Activated CD4-positive, alpha-beta memory T cell treated with anti-CD3 and anti-CD28 coated beads, Interleukin-2, amount 10 ng/mL, durations not matched to agents 7 days and 5 days (primary cell): ENCODE measurements at places on chromosomes 12 and 14. TPM values are rescaled to one million over a fixed set of nuclear protein-coding genes. Genes with fewer than 3 reads are reported as not detected.

DNA sequence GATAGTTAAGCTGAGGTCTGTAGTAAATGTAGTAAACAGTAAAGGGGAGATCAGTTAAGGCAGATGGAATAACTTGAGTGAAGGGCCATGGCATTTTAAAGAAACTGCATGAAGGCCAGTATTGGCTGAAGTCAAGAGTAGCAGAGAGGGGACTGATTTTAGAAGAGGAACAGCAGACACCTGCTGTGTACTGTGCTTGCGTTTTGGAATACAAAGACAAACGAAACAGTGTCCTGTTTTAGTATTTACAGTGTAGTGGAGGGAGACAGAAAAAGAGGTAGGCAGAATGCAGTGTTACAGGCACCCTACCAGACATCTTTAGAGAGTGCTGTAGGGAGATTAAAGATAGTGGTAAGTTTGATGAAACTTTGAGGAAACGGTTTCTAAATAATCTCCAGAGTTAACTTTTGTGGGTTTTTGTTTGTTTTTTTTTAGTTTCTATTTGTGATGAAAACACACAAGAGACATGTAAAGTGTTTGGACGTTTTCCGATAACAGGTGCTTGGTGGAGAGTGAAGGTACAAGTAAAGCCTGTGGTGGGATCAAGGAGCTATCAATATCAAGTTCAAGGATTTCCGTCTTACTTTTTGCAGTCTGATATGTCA lies 2.1 kb downstream of the HELB start:
- peak overlapping the region; percentile 100 for H3K4me3 ChIP-seq
- H3K36me3 ChIP-seq = peaks cover 56% of the 10 kb centered on the region
- peaks cover 2% of the 10 kb centered on the region for H3K27me3 ChIP-seq
- H3K27ac ChIP-seq = peak overlapping the region; percentile 99

GRCh38 chr14:57970594-57970993 lies 104.7 kb upstream of the SLC35F4 start:
- peaks cover 10% of the 10 kb centered on the region for H3K4me1 ChIP-seq
- H3K27ac ChIP-seq = no peak overlapping the region
- H3K36me3 ChIP-seq = no peaks in the 10 kb centered on the region

- H3K4me3 ChIP-seq = no peak overlapping the region
- no peaks in the 10 kb centered on the region for H3K36me3 ChIP-seq
- no peaks in the 10 kb centered on the region for H3K4me1 ChIP-seq
- no peak for DNase-seq
- no peaks in the 10 kb centered on the region for H3K27me3 ChIP-seq
- H3K27ac ChIP-seq = no peak overlapping the region
Observed at GRCh38 chr12:115338566-115339294, 654.8 kb upstream of the TBX3 start.

Gene ACVRL1
- total RNA-seq = not detected

Gene GPD1
- 0.40 TPM for total RNA-seq
